ENCODE measurements at places on chromosomes 12 and 14.

DNA sequence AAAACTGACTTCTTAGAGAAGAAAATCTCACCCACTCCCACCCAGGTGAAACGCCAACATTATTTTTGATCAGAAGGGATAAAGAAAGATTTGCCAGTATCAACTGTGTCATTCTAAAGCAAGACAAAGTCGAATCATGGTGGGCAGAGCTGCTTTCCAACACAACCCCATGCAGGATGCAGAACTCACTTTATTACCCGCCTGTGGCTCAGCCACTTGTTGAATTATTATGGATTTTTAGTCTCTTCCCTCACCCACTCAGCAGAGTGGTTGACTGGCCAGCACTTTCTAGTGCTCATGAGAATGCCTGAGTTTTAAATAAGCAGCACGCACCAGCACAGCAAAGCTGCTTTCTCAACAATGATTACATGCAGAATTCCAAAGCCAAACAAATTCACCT, 32.1 kb downstream of the CRACR2A start:
- no peak for DNase-seq

GRCh38 chr14:90942511-90942910, 117.9 kb downstream of the RPS6KA5 start:
- no peak for DNase-seq

DNA sequence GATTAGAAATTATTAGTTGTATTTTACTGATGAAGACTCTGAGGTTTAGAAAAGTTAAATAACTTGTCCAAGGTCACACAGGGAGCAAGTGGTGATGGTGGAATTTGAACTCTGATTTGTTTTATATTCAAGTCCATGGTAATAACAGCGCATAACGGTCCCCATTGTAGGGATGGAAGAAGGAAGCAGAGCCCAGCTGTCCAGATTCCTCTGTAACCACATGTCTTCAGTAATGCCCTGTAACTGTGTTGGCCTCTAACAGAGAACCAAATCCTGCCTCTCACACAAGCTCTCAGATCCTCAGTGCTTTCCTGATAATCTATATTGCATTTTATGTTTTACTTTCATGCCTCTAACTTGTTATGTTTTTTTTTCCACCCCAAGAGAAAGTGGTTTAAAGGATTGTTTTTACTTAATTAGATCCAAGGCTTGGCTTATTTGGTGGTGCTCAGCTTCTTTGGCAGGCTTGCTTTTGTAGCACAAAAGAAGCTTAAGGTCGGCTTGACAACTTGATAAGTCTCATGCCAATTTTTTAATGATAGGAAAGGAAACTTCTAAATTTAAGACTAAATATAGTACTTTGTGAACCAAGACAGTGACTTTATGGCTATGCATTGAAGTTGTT, 105.1 kb upstream of the SEL1L start:
- peak; percentile 77 for DNase-seq

DNA sequence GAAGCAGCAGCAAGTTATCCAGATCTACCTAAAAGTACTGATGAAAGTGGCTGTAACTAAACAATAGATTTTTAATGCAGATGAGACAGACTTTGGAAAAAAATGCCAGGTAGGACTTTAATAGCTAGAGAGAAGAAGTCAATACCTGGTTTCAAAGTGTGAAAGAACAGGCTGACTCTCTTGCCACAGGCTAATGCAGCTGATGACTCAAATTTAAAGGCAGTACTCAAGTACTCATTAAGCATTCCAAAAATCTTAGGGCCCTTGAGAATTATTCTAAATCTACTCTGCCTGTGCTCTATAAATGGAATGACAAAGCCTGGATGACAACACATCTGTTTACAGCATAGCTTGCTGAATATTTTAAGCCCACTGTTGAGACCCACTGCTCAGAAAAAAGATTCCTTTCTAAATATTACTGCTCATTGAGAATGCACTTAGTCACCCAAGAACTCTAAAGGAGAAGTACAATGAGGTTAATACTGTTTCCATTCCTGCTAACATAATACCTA, 68.6 kb upstream of the SYT1 start:
- no peak for DNase-seq
